ENCODE measurements at places on chromosomes 7 and 10.

DNA sequence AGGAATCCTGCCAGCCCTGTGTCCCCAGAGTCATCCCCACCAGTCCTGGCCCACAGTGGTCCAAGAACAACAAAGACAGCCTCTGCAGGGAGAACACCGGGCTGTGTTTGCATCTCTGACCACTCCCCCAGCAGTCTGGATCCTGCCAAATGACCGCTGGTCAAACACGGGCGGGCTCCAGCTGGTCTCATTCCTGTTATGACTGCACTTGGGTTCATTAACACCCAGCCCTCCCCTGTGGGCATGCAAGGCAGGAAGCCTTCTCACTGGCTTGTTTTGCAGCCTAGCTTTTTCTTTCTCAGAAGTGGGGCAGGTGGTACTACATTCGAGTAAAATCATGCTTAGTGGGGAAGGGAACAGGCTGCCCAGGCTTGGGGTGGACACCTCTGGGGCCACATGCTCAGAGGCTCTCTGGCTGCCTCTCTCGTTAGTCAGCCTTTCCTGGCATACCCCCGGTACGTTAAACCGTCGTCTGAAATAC lies 190.0 kb downstream of the PLXNA4 start:
- DNase-seq, result no peak

DNA sequence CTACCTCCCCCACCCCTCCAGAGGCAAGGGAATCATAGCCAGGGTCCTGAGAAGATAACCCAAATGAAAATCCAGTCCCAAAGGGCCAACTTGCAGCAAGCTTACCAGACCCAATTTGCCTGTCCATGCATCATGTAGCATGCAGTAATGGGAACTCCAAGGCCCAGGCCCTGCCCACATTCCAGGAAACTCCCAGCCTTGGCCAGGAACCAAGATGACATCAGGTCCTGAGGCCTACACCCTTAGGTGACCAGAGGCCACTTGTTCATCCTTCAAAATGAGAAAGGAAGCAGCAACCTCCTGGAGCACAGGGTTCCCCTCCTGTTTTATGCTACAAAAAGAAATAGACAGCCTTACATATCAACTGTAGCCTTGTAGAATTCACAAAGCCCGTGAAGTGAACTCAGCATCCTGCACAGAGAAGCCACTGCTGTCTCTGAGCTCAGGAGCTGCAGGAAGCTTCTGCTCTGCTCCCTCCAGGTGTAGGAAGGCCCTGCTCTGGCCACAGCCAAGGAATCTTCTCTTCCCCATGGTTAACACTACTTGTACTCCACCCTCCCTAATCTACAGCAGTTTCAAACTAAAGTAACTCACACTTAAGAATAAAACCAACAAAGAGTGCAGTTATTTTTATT lies 30.3 kb upstream of the GRB10 start:
- no peak for DNase-seq

- no peak for DNase-seq
Observed at GRCh38 chr7:132738254-132738653, 162.0 kb upstream of the PLXNA4 start.

DNA sequence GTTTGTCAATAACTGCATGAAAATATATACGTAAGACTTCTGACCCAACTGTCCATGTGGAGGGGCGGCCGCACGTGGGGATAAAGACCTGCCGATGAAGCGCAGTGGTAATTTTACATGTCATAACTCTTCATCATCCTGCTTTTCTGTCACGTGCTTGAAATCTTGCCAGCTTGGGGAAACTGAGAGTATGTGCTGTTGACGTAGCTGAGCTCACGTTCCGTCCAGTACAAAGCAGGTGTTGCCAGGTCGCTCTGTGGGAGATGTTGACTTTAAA lies 105.1 kb downstream of the INPP5A start:
- DNase-seq, result no peak

DNA sequence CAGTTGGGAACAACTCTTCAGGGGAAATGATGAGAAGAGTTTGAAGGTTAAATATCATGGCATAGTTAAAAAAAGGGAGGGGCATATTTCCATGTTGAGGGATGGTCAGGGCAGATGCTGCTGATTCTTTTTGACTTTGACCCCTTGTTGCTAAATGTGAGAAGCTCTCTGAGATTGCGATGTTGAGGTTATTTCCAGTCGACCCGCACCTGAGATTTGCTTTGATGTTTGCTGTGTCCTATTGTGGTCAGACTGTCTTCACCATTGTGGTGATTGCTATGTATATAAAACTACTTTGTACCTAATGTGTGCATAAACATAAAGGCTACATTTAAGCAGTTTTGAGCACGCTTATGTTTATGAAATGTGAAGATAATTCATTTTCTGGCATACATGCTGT lies 90.9 kb downstream of the BBS9 start:
- DNase-seq, result no peak

- DNase-seq, result no peak
Observed at GRCh38 chr7:71408271-71408670, 276.3 kb downstream of the GALNT17 start.

DNA sequence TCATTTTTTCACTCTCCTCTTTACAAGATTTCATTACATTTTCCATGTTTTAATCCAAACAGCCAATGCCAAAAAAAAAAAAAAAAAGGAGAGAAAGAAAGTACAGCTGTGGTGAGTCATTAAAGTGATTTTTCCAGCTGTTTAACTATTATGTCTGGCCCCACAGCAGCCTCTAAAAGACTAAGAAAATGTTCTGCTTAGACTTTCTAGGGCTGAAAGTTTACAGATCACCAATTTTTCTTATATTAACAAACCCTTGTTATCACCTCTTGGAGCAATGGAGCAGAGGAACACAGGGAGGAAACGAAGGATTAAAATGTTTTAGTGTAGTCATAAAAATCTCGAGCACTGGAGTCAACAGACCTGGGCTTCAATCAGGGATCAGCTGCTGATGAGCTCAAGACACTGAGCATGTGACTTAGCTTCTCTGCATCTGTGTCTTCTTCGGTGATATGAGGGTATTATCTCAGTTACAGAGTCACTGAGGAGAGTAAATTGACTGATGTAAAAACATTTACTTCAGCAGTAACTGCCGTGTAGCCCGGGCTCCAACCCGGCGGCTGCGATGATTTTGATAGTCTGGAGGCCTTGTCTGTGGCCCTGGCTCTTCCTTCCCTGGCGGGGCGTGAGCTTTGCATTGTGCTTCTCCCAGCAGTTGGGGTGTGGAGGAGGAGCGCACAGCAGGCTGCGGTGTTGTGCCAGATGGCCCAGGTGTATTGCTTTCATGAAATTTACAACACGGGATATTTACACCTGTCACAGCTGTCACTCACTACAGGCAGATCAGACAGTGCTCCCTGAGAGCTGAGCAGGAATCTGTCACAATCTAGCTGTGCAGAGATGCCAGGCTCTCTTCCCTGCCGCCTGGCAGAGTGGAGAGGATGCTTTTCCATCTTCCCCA lies 298.3 kb upstream of the FZD8 start:
- no peak for DNase-seq

GRCh38 chr10:25557136-25557535 lies 376.9 kb upstream of the MYO3A start:
- no peak for DNase-seq

DNA sequence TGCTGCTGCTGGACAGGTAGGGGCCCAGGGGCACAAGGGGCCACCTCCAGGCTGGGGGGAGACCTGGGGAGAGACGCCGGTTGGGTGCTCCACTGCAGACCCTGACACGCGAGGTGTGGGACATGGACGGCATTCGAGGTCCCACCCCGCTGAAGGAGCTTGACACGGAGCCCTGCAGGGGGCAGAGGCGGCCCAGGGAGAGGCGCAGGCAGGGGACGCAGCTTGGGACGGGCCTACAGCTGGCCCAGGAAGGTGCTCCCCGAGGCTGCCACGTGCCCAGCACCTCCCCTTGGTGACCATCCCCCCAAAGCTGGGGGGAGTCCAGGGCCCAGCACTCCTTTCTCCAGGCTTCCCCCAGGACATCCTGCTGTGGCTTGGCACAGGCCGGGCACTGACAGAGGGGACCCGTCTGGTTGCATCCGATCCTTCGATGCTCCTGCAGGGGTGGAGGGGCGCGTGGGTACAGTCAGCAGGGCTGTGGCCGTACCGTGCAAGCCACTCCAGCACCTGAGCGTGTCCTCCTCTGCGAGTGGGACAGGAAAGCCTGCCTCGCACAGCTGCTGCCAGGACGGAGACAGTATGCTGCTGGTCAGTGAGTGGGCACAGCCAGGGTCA lies 174.4 kb downstream of the ELFN1 start:
- DNase-seq, result no peak

GRCh38 chr10:121583258-121583657 lies 15.0 kb downstream of the FGFR2 start:
- DNase-seq, result no peak

- no peak for DNase-seq
Observed at GRCh38 chr10:109027534-109028185, 895.7 kb downstream of the XPNPEP1 start.
